Amniotic stem cell (primary cell): ENCODE measurements at places on chromosomes 12 and 14.

GRCh38 chr14:63535918-63536317 lies 7.3 kb downstream of the PPP2R5E start:
- DNase-seq = no peak

GRCh38 chr12:4555804-4556203 lies 6.2 kb upstream of the DYRK4 start:
- DNase-seq = no peak

- no peak for DNase-seq
Measured at GRCh38 chr14:53921027-53921426, 35.6 kb downstream of the BMP4 start.

DNA sequence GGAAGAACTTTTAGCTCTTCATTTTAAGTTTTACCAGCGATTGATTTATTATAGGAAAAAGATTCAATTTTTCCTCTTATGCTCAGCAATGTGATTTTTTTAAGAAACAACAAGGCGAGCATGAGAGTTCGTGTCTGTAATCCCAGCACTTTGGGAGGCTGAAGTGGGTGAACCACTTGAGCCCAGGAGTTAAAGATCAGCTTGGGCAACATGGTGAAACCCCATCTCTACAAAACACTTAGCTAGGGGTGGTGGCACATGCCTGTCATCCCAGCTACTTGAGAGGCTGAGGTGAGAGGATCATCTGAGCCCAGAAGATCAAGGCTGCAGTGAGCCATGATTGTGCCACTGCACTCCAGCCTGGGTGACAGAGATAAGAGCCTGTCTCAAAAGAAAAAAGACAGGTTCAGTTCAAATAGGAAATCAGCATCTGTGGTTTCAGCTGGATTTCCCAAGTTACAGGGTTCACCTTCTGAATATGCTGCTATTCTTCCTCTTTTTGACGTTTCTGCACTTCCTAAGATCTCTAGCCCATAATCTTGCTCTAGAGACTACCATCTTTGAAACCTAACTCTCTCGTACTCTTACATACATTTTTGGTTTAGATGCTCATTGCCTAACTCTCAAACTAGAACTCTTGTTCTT lies 274.7 kb downstream of the SEC23A start:
- no peak for DNase-seq

DNA sequence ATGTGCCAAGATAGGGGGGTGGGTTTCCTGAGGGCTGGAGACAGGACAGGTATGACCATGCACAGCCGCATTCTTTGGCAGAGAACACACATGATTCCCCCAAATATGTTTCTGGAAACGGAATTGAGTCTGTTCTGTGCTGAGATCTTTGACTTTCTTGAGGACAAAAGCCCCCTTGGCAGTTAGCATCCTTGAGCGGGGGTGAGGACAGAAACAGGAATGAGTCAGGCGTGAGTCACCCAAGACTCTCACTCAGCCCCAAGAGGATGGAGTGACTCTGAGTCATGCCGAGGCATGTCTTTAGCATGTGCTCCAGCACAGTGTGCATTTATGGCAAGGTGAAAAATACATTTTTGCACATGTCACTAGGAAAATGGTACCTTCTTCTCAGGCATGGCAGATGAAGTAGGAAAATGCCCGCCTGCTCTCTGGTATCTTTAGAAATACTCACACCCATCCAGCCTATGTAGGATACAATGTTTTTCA lies 52.1 kb downstream of the DAD1 start:
- DNase-seq = peak; percentile 93

- DNase-seq = peak; percentile 0
Measured at GRCh38 chr12:3041558-3042164, 35.5 kb upstream of the TSPAN9 start.
